ENCODE measurements at places on chromosomes 16 and 17.

- DNase-seq = no peak
These were observed 78.8 kb upstream of the GRIN2A start for GRCh38 chr16:10261077-10261476.

DNA sequence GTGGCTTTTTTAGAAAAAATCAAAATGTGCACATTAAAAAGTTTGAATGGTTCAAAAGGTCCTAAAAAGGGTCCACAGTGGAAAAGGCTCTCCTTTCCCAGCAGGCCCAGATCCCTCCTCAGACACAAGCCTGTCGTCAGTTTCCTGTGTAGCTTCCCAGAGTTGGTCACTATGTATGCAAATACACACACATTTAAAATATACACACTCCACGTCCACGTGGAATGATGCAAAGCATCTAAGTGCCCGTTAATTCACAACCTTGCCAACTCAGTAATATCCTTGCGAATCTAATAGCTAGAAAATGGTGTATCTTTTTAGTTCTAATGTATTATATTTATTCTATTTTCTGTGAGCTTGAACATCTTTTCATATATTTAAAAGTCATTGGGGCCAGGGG, 17.7 kb downstream of the NLRC5 start:
- DNase-seq = no peak

- DNase-seq = no peak
These were observed 769.6 kb downstream of the CDH11 start for GRCh38 chr16:64352246-64352645.

- DNase-seq = no peak
These were observed 2.7 kb upstream of the TRAF7 start for GRCh38 chr16:2152695-2153506.

GRCh38 chr17:29190039-29190438, 9.8 kb upstream of the MYO18A start:
- no peak for DNase-seq

- no peak for DNase-seq
These were observed 80.0 kb downstream of the KCNJ18 start for GRCh38 chr17:21772321-21772720.

GRCh38 chr16:26334218-26335111, 642.7 kb downstream of the HS3ST4 start:
- DNase-seq = no peak

GRCh38 chr16:86970279-86970678, 346.9 kb downstream of the C16orf95 start:
- no peak for DNase-seq

- no peak for DNase-seq
These were observed 310.6 kb upstream of the IRX3 start for GRCh38 chr16:54597222-54597621.

- no peak for DNase-seq
These were observed 42.0 kb downstream of the MGAT5B start for GRCh38 chr17:76909971-76910760.

DNA sequence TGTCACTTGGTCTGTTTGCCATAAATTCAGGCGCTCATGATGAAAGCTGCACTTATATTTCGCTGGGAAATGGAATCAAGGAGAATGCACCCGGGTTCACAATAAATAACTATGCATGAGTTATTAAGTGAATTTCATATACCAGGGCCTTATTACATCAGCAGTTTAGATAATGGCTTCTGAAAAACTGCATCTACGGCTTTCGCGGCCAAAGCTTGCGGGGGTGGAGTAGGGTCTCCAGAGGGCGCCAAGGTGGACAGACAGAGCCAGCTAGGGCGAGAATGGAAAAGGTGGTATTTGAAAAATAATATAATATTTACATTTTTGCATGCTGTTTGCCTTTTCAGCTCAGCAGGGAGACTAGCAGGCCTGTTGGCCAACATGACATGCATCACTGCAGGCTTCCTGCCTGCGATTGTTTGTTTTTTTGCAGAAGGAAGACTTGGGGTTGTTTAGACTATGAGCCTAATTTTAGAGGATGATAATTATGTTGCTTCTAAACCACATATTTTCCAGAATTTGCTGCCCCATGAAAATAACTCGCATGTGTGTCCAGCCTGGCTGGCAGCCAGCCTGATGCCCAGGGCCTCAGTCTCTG, 173.8 kb upstream of the IRX3 start:
- DNase-seq = no peak

DNA sequence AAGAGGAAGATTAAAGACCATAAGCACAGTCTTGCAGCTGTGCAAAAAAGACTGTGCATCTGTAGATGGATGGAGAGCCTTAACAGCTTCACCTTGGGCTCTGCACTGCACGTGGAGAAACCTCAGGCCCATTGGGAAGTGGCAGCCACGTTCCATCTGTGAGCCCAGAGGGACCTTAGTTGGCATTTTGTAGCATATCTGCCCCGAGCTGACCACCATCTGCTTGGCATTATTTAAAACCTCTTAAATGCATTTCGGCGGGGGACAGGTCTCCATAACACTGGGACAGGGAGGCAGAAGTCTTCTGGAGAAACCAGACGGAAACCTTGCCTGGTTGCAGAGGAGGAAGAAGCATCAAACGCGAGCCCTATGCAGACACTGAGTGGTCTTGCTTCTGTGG, 345.6 kb downstream of the CPPED1 start:
- no peak for DNase-seq

DNA sequence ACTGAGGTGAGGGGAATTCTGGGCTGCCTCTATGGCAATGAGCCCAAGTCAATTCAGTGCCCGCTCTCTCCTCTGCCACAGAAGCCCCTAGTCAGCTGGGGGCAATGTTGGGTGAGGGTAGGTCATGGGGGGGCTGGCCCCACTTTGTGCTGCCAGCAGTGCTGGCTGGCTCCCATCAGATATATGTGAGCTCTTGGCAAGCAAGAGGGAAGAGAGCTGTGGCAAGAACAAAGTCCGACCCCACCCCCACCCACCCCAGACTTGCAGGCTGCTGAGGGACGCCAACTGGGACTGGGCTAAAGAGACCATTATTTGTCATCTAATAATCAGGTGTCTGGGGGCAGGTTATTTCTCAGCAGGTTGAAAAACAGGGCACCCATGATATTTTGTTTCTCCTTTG, 89.4 kb downstream of the YPEL2 start:
- DNase-seq = no peak

GRCh38 chr17:51079049-51079448, 41.6 kb downstream of the SPAG9 start:
- no peak for DNase-seq

GRCh38 chr17:7732981-7733539, 15.5 kb downstream of the DNAH2 start:
- no peak for DNase-seq

GRCh38 chr17:68516732-68517131, 4.5 kb downstream of the PRKAR1A start:
- no peak for DNase-seq

DNA sequence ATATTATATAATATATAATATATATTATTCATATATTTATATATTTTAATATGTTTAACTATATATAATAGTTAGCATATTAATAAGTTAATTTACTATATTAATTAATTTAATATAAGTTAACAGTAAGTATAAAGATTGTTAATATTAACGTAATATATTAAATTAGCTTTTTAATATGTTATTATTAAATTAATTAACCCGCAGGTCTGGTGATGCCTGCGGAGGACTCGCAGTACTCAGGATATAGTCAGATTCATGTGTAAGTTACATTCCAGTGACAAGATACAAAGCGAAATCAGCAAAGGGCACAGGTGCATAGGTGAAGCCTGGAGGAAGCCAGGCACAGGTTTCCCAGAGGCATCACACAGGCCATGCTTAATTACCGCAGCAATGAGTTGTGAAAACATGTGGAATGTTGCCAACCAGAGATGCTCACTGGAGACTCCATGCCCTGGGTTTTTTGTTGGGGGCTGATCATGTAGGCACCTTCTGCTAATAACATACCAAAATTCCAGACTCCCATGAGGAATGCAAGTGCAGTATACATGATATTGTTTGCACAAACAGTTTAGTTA, 130.4 kb upstream of the MPHOSPH6 start:
- DNase-seq = no peak

- DNase-seq = no peak
These were observed 43.2 kb downstream of the RPA1 start for GRCh38 chr17:1872976-1873375.

- no peak for DNase-seq
These were observed 42.1 kb downstream of the ABHD15 start for GRCh38 chr17:29524692-29525091.

DNA sequence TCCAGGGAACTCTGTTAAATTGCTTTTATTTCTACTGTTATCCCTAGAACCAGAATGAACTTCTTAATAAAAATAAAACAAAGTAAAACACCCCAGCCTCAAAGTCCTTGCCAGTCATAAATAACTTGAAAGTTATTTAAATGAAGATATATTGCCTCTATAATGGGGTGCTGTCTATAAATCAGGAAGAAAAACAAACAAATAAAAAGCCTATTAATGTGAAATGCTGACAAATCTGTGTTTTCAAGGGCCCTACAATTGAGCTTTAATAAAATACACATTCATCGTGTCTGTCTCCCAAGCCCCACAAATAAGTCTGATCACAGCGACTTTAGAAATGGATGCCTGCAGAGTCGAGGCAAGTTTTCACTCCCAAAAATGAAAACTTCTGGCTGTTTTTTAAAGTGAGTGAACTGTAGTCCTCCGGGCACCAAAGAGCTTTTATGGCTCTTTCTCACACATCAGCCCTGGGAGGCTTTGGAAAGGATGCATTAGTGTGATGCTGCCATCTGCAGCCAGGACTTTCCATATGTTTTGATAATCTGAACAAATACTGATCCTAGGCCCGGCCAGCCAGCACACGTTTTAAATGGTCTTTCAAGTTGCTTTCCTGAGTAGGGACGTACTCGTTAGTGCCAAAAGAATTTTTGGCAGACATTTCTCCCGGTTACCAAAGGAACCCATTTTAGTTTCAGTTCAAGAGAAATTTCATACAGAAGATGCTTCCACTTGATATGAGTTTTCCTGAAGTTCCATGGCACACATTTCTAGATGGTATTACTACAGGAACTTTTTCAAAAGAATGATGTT, 16.3 kb downstream of the NACA2 start:
- DNase-seq = no peak

DNA sequence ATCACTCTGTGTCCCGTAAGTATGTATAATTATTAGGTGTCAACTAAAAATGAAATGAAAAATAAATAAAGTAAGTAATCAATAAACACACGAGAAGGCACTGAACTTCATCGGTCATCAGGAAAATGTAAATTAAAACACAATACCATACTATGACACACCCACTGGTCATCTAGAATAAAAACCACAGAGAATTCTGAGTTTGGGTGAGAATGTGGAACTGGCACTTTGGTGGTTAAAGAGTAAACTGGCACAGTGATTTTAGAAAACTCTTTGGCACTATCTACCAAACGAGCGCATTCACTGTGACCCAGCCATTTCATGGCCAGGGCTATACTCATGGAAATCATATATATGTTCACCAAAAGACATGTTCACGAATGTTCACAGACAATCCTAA, 98.2 kb downstream of the HS3ST3A1 start:
- no peak for DNase-seq

DNA sequence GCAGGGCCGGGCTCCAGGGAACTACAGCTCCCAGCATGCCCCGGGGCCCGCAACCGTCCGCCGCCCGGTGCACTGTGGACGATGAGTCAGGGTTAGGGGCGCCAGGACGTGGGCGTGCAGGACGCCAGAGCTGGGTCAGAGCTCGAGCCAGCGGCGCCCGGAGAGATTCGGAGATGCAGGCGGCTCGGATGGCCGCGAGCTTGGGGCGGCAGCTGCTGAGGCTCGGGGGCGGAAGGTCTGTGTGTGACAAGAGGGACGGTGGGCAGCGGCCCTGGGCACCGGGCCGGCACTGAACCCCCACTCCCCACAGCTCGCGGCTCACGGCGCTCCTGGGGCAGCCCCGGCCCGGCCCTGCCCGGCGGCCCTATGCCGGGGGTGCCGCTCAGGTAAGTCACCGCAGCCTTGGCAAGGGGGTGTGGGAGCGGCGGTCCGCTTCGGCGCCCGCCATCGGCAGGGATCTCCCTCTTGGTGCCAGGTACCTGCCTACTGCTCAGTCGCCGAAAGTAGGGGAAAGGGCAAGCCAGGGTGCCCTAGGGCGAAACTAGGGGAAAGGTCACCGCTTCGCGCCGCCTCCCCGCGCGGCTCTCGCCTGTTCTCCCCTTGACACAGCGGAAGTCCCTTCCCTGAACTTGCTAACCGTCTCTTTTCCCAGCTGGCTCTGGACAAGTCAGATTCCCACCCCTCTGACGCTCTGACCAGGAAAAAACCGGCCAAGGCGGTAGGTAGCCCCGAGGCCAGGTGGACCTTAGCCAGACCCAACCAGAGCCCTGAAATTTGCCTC, at the start of the genes ACADVL and DLG4:
ACADVL (plus strand) TSS at position 127 of the 781 bp plus-strand sequence; CDS start at position 174, 47 bp downstream.
DLG4 (minus strand) TSS at position 25 of the 781 bp plus-strand sequence.
- peak; percentile 65 for DNase-seq

- no peak for DNase-seq
These were observed 4.1 kb downstream of the SMTNL2 start for GRCh38 chr17:4588391-4588790.

DNA sequence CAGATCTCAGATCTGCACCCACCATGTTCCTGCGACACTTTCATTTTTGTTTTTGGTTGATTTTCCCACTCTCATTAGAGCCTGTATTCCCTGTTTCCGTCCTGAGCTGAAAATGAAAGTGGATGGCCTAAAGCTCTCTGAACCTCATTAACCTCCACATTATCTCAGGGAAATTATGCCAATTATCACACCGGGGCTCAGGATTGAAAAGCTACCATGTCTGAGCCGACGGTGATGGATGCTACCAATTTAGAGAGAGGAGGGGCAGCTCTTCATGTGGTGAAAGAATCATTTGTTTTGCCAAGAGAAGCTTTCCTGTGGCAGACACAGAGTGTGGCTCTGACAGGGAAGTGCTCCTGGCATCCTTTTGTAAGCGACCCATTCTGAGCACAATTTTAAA, 410.4 kb upstream of the CDH11 start:
- no peak for DNase-seq

- no peak for DNase-seq
These were observed 1.2 kb downstream of the MYH11 start for GRCh38 chr16:15855704-15856003.

GRCh38 chr16:47196457-47196856, 52.7 kb upstream of the NETO2 start:
- no peak for DNase-seq

DNA sequence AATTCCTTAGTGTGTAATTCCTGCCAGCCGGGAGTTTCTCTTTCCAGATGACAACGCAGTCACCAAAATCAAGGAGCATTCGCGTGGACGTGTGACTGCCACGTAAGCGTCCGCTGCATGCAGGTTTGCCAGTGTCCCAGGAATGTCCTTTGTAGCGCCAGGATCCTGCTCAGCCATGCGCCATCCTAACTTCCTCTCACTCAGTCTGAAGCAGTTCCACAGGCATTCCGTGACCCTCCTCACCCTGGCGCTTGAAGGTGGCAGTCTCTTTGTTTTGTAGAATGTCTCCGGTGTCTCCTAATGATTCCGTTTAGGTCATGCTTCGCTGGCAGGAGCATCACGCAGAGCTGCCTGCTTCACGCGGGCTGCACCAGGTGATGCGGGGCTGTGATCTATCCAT, 88.6 kb downstream of the RPTOR start:
- DNase-seq = no peak

DNA sequence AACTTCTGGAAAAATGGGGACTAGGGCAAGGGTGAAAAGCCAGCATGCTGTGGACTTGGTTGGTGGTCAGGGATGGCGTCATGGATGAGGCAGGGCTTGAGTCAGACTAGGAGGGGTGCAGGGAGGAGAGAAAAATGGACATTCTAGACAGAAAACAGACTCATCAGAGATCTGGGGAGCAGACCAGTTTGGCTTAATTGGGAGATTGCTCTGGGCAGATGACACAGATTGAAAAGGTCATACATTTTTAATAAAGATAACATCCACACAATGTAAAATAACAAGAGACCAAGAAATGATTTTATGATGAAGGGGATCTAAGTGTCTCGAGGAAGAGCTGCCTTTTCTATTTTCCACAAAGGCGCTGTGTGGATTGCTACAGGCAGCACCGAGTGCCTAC, 326.3 kb downstream of the XYLT1 start:
- no peak for DNase-seq

Measured in activated CD4-positive, alpha-beta T cell treated with anti-CD3 and anti-CD28 coated beads for 1 hour (primary cell).